ENCODE measurements at places on chromosomes 7 and 10.

GRCh38 chr10:29252811-29253689, 35.8 kb upstream of the LYZL1 start:
- DNase-seq: peak; percentile 53

- DNase-seq: peak; percentile 84
These were observed 85.5 kb downstream of the SLC25A13 start for GRCh38 chr7:96236198-96237039.

- no peak for DNase-seq
These were observed 52.9 kb downstream of the STK32C start for GRCh38 chr10:132254841-132255240.

DNA sequence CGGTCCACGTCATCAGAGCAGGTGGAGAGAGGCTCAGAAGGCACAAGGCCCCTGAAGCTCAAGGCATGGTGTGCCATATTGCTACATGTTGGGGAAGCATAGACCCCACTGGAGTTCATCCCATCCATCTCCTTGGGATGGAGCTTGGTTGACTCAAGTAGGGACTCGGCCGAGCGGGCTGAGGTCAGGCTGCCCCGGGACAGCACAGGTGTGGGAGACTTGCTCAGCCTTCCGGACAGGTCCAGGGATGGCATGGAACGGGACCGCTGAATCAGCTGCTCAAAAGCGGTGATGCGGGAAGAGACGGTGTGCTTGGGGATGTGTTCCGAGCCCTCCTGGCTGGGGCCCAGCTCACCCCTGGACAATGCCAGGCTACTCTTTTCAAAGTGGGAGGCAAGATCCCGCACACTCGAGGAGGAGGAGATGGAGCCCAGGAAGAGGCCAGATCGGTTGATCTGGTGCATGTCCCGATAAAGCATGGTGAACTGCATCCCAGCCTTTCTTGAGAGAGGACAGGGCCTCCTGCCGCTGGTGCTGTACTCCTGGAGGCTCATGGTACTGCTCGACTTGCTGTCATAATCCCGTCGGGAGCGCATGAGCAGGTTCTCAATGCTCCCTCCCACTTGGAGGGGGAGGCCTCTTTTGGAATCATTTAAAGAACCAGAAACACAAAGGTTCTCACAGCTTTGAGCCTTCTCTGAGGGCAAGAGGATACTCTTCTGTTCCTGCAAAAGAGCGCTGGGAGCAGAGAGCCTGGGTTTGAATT, 65.6 kb upstream of the PDLIM1 start:
- no peak for DNase-seq

DNA sequence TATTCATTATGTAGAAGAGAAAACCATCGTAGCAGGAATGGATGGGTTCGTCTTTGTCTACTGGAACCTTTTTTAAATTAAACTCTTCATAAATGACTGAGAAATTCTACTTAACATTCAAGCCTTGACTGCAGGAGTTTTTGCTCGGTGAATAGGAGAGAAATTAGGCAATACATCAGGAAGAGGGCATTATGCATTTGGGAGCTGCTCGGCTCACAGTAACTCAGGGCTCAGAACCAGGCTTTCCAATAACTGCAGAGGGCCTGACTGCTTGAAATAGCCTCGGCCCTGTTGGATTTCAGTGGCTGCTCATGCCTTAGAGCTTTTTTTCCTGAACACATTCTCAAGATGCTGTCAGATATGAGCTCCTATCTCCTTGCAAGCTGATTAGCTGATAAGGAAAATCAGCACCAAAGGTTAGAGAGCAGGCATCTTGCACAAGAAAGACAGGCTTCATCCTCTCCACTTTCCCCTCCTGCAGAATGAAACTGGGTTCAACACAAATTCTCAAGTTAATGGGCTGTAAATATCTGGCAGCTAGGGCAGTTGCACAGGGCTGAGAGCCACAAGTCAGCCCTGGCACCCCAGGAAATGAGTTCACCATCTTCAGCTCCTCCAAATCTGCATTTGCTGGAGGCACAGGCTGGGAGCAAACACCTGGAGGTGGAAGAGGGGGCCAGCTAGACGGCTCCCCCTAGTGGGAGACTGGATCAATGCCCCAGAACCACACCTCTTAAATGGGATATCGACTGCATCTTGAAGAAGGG, 24.3 kb downstream of the TECTB start:
- peak; percentile 54 for DNase-seq

- no peak for DNase-seq
These were observed 133.3 kb upstream of the NAMPT start for GRCh38 chr7:106418094-106418493.

DNA sequence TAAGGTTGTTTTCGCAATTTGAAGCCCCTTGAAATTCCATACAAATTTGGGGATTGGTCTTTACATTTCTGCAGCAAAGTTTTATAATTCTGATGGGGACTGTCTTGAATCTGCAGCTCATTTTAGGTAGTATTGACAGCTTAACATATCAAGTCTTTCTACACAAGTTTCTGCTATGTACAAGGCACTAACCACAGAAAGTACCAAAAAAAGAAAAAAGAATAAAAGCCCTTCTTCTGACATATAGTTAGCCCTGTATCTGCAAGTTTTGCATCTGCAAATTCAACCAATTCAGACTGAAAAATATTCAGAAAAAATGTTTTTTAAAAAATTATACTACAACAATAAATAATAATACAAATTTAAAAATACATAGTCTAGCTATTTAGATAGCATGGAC, 15.3 kb downstream of the POT1 start:
- DNase-seq: no peak

- no peak for DNase-seq
These were observed 177.1 kb upstream of the CTBP2 start for GRCh38 chr10:125337510-125337909.

DNA sequence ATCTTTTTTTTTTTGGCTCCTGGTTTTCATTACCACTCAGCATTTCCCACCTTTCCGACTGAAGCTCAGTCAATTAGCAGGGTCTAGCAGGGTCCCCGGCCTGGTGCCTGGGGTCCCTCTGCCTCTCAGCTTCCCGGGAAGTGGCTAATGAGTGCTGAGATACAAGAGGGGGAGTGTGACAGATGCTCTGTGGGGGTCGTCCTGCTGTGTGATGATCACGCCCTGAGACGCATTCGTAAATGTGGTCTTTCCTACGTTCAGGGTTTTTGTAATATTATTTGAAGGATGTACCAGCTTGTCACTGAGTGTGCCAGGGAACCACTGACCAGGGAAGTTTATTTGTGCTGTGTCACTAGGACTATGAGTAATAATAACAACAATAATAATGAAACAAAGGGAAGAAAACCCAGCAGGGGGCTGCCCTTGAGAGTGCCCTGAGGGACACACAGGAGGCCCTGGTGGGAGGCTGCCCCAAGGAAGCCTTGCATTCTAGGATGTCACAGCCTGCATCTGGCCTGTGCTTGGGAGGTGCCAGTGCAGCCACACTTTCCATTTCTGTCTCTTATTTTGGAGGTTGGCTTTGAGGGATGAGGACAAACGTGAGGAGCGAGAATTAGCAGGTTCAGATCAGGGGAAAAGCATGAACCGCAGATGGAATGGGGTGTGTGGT, 337.8 kb downstream of the ADARB2 start:
- peak; percentile 23 for DNase-seq

GRCh38 chr10:86758189-86759072, 2.0 kb downstream of the BMPR1A start:
- DNase-seq: no peak

DNA sequence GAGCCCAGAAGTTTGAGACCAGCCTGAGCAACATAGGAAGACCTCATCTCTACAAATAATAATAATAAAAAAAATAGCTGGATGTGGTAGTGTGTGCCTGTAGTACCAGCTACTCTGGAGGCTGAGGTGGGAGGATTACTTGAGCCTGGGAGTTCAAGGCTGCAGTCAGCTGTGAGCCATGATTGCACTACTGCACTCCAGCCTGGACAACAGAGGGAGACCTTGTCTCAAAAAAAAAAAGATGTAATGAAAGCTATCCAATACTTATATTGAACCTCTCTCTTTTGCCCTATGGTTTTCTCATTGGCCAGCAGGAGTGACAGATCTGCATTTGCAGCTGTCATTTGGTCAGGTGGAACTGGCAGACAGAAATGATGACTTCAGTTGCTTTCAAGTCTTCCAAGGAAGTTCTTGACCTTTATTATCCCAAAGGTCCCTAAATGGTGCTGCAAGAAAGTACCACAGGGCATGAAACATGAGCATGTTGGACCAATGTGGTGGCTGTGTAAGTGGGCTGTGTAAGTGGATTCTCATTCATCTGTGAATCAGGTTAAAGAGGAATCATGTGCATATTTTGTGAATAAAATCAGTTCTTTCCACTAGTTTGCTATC, 99.4 kb downstream of the CALD1 start:
- DNase-seq: no peak

GRCh38 chr10:20596065-20596755, 300.9 kb downstream of the NEBL start:
- peak; percentile 62 for DNase-seq

GRCh38 chr10:132611986-132612385, 74.4 kb downstream of the INPP5A start:
- DNase-seq: no peak

DNA sequence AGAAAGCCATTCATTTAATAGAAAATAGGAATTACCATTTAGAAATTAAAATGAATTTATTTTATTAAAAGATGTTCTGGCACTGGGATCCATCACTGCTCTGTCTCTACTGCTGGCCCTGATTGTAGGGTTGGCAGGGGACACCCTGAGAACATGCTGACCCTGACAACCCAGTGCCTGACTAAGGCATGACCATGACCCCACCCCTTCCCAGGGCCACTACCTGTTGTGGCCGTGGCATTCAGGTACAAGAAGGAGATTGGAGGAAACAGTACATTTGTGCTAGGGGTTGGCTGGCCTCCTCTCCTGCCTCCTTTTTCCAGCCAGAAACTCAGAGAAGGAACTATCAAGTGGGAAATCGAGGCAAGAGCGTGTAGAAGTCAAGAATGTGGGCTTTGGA, 197.0 kb upstream of the ZMIZ1 start:
- DNase-seq: no peak

GRCh38 chr7:152424348-152425108, 11.3 kb downstream of the KMT2C start:
- DNase-seq: peak; percentile 66

GRCh38 chr7:41024126-41024525, 678.8 kb downstream of the INHBA start:
- no peak for DNase-seq

DNA sequence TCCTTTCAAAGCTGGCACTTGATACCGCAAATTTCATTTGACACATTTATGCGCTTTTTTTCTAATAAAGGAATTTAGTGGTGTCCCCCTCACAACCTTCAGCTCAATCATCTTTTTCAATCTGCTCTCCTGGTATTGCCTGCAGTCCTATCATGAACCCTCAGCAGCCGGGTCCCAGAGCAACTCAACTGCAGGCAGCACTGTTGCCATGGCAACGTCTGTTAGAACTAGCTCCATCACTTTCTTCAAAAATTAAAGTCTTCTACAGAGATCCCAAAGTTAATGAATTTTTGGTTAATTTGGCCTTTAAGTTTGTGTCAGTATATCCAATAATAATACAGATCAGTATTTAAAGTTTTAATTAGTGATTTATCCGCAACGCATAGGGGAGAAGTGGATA, 136.1 kb upstream of the TARP start:
- DNase-seq: no peak

DNA sequence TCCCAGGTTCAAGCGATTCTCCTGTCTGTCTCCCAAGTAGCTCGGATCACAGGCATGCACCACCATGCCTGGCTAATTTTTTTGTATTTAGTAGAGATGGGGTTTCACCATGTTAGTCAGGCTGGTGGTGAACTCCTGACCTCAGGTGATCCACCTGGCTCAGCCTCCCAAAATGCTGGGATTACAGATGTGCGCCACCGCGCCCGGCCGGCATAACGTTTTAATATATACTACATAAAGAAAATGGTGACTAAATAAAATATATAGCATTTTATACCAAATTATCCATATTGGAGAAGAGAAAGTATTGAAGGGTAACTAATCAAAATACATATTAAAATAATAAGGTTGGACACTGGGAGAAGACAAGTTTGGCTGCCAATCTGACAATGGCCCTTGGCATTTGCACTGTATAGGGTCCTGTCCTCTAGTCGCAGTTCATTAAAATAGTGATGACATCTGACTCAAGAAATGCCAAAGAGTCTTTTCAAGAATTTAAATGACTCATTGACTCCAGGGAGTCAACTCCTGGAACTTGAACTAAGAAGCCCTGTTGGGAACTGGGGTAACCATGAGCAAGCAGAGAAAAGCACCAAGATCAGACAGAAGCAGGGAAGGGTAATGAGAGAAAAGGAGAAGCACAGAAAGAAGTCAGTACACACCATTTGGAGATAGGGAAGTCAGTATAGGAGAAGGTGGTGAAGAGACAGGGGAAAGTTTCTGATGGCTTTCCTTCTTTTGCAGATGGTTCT, 91.1 kb downstream of the CH25H start:
- DNase-seq: peak; percentile 95

GRCh38 chr7:140607441-140607989, 33.1 kb downstream of the DENND2A start:
- DNase-seq: peak; percentile 46

DNA sequence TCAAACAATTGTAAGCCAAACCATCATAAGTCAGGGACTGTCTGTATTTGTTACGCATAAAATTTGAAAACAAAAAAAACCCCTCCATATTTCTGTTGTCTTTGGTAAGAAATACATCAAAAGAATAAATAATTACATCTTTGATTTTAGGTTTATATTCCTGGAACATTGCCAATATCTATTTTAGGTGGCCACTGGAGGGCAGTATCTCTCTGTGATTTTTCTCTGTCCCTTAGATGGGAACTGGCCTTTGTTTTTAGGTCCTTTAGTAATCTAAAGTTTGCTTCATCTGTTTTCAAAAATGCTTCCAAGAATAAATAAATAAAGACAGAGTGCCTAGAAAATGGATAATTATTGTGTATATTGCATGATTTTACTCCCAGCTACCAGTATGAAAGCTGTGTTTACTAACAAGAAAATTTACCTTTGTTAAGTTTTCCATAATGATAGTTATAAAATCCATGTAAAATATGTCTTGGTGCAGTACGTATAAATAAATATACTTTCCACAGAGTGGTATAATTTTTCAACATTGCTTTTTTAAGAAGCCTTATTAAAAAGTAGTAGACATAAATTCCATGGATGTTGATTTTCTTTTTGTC, 64.2 kb downstream of the PHYHIPL start:
- DNase-seq: peak; percentile 51

GRCh38 chr10:42780456-42780855, 2.1 kb upstream of the BMS1 start:
- DNase-seq: no peak

DNA sequence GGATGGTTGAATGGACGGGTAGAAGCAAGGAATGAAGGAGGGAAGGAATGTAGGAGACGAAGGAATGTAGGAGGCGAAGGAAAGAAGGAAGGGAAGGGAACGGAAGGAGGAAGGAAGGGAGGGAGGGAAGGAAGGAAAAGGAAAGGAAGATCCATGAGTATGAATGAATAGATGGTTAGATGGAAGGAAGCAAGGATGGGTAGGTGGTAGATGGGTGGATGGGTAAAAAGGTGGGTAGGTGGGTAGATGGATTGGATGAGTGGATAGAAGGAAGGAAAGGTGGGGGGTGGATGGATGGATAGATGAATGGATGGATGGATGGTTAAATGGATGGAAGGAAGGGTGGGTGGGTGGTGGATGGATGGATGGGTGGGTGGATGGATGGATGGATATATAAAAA, 77.4 kb downstream of the RGS10 start:
- no peak for DNase-seq

Data from fibroblast of skin of scalp (primary cell).